ENCODE measurements at places on chromosomes 2 and 18.
A peak's percentile ranks its signal among the peaks of the same experiment; 100 is the strongest.

DNA sequence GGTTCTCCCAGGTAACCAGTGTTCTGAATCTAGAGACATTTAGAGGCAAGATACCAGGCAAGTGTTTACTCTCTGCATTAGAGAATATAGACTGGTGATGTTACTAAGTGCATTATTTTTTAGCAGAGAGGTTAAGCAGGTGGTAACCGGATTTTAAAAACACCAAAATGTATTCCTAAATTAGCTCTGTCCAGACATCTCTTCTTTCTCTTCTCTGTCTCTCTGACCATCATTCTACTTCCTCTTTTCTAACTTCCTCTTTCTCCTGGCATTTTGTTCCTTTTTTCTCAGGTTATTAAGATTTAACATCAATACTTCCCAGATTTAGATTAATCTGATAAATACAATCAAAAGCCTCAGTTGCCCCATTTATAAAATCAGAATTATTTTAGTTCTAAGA lies 31.7 kb upstream of the DYNC1I2 start:
- DNase-seq = no peak

- no peak for DNase-seq
These were observed 31.2 kb downstream of the SALL3 start for GRCh38 chr18:79010802-79011201.

DNA sequence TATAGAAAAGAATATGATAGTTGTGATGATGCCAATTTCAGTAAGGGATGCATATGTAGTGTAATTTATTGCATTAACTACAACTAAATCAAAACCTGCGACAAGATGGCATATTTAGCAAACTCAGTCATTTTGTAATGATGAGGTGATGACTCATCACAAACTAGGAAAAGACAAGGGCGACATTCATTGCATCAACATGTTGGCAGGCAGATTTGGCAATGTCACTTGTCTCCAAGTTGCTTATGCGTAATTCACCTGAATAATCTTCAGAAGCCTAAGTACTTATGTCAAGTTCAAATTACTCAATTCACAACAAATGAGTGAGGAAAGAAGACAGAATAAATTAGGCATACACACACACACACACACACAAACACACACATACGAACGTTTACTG lies 273.2 kb upstream of the RGPD4 start:
- DNase-seq = no peak

DNA sequence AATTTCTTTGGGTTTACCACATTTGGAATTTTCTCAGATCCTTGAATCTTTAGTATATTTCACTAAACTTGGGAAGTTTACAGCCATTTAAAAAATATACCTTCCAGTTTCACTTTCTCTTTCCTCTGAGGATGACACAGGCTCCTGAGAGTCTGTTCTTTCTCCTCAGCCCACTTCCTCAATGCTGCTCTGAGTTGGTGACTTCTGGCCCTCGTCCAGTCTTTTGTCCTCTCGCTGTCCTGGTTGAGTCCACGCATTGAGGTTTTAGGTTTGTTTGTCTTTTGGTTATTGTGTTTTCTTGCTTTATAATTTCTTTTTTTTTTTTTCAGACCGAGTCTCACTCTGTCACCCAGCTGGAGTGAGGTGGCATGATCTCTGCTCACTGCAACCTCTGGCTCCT lies 40.7 kb upstream of the GALR1 start:
- no peak for DNase-seq

DNA sequence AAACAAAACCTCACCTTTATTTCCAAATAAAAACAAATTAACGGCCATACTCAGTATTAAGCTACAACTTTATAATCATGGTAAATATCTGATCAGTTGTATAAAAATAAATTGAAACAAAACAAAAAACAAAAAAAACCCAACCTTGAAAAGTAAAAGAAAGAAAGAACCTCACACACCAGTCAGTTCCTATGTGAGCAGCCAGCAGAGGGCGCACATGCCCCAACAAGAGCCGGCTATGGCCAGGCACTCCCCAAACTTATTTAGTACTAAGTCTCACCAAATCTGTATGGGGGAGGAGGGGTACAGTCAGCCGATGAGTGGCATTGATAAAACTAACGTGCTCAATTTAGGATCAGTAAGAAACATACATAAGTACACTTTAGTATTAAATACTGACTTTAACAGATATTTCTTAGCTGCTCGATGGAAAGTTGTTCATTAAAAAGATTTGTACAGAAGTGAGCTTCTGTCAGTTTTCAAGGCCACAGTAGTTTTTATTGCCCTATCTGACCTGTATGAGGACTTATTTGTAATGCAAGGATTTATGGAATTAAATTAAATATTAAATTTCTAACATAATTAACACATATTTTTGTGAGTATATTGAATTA lies 172.6 kb downstream of the TCF4 start:
- DNase-seq = peak; percentile 73

- DNase-seq = no peak
These were observed 56.4 kb downstream of the ZFP36L2 start for GRCh38 chr2:43169987-43170386.
